Activated CD8-positive, alpha-beta memory T cell treated with anti-CD3 and anti-CD28 coated beads for 48 hours (primary cell): ENCODE measurements at places on chromosomes 2 and 18.

GRCh38 chr2:43174368-43174916 lies 52.0 kb downstream of the ZFP36L2 start:
- DNase-seq, result no peak

DNA sequence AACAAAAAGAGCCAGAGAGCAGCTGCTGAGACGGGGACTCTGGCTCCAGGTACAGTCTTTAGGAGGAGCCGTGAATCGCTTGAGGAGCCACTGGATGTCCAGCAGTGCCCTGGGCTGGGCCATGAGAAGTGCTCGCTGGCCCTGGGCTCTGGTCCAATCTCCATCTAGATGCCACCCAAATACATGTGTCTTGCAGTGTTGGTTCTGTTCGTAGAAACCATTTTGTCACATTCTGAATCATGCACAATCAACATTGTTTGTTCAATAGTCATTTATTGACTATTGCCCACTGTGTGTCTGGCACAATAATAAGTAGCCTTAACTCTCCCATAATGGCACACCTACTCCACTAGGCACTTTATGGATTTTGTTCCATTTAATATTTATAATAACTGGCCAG lies 26.1 kb downstream of the TYMS start:
- no peak for DNase-seq

DNA sequence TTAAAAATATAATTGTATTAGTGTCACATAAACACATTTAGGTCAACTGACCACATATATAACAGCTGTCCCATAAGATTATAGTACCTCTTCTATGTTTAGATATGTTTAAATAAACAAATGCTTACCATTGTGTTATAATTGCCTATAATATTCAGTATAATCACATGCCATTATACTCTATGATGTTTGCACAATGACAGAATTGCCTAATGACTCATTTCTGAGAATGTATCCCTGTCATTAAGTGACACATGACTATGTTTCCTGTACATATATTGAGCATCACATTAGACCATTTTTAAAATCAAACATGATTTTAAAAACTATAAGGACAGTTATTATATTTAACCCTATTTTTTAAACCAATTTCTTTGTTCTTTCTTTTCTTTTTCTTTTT lies 89.8 kb downstream of the HS6ST1 start:
- DNase-seq, result no peak

DNA sequence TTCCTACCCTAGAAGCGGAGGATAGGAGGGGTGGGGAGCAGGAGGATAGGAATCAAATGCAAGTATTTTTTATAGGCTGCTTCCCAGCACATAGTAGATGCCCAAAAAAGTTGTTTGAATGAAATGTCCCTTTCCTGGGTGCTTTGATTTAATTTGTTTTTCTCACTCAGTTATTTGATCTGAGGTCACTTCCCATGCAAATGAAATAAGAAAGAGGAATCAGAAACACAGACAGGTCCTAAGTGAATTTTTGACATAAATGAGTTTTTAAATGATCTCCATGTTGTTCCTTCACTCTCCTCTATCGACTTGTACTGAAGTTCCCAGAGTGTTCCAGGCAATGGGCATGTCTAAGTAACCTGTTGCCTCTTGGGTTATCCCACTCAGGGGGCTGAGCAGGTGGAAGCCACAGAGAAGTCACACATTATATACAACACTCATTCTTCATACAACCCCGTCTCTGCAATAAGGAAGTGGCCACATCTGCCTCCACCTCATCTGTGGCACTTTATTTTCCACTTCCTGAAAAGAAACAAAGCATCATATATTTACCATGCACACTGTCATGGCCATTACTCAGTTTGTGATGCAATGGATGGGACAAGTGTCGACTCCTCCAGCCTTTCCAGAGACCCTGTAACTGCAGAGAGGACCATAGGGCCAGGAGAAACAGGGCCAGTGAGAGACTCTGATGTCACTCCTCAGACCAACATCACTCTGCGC lies 81.9 kb upstream of the ZNF397 start:
- DNase-seq, result no peak
